Fibroblast of gingiva (primary cell): ENCODE measurements at places on chromosomes 7 and 10.

- DNase-seq, result peak; percentile 85
Measured at GRCh38 chr7:36227223-36227622, 74.2 kb downstream of the EEPD1 start.

- DNase-seq, result no peak
Measured at GRCh38 chr7:141752634-141753033, 11.3 kb upstream of the TAS2R3 start.

DNA sequence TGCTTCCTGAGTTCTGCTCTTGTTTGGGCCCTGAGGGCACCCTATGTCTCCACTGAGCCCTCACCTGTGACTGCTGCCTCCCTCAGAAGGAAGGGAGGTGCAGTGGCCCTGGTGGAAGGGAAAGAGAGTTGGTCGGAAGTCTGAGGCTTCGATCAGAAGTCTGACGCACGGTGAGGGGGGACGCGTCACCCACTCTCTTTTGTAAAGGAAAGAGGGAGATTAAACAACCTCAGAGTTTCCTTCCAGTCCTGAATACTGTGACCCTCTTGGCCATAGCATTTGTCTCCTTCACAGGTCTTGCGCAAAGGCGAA is 31.4 kb upstream of the TRIM8 start:
- DNase-seq, result no peak

DNA sequence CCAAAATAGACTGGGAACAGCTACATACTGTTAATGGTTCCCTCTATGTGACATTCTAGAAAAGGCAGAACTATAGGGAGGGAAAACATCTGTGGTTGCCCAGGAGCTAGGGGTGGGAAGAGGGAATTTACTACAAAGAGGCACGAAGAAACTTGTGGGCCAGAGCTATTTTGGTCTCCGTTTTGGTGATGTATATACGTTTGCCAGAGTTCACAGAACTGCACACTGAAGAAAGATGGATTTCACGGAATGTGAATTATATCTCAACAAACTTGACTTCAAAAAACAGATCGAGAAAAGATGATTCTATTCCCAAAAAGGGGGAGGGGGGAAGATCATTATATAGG is 386 bp upstream of the AS3MT start:
- no peak for DNase-seq

GRCh38 chr10:19946791-19947190 is 130.6 kb downstream of the PLXDC2 start:
- DNase-seq, result no peak

- no peak for DNase-seq
Measured at GRCh38 chr7:33674804-33675411, 230.4 kb upstream of the BMPER start.

GRCh38 chr7:155954550-155955366 is 142.5 kb upstream of the SHH start:
- DNase-seq, result no peak
